ENCODE measurements at places on chromosomes 3 and 15. TPM values are rescaled to one million over a fixed set of nuclear protein-coding genes. Genes with fewer than 3 reads are reported as not detected.

The ATP10A gene
- polyA plus RNA-seq, result 13.6 TPM

The ARHGAP31 gene
- 6.2 TPM for polyA plus RNA-seq

The RARRES1 gene
- 9.7 TPM for polyA plus RNA-seq

The CHRFAM7A gene
- 9.3 TPM for polyA plus RNA-seq

Measured in testis (tissue), 5 donors.